Brain pericyte (primary cell): ENCODE measurements at places on chromosomes 13 and 19.

DNA sequence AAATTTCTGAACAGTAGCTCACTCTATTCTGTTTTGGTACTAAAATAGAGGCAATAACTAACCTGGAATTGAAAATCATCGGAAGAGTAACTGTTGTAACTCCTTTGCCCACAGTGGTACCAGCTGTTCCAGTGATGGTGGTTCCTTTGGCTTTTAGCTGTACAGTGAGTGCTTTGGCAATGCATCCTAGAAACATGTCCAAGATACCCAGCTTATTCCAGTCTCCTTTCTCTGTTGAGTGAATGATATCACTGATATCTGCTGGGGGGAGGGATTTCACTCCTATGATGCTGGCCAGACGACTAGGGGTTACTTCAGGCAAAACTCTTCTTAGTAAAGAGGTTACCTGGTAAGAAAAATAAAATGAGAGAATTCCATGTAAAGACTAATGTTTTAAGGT lies 40.6 kb upstream of the FBXL3 start:
- no peak for DNase-seq

GRCh38 chr19:17647071-17648020 lies 40.8 kb downstream of the UNC13A start:
- no peak for DNase-seq

- no peak for DNase-seq
Measured at GRCh38 chr19:10769533-10770491, 51.9 kb downstream of the DNM2 start.

DNA sequence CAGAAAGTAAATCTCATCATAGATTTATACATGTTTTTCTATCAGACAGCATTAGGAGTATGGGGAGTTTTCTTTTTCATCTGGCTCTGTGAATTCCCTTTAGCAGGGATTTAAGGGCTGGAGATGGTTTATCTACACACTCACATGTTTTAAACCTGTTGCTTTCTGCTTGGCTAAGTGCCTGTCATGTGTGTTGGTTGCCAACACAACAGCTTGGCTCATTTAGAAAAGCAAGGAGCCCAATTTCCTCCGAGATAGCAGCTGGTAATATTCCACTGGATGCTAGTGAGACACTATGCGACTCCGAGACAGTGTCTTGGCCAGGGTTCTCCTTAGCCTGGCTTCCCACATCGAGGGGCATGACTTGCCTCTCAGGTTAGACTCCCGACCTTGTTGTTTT lies 83.3 kb downstream of the KLF5 start:
- no peak for DNase-seq

DNA sequence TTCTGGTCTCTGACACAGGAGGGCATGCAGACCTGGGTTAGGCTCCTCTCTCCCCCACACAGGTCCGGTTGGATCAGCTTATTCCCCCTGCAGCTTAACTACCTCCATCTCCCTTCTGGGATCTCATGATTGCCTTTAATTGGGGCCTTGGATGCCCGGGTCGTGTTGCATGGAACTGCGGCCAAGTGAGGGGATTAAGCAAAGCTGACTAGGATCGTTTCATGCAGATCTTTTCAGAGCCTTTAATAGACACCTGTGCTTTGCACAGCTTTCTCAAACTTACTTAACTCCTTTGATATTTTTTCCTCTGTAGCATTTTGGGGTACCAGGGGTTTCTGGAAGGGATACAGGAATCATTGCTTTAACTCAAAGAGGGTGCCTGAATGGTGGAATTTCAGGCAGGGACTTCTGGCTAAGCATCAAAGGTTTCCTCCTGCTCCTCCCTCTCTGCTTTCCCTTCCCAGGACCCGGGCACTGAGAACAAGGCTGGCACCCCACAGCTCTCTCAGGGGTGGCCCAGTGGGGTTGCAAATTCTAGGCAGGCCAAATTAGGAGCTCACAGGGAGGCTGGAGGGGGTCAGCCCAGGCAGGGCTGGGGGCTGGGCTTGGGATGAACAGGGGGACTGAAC lies 477 bp downstream of the NFILZ start:
- DNase-seq = no peak

GRCh38 chr13:110232756-110233155 lies 74.2 kb downstream of the COL4A1 start:
- no peak for DNase-seq

GRCh38 chr19:5308451-5309437 lies 31.9 kb downstream of the PTPRS start:
- DNase-seq = peak; percentile 75

DNA sequence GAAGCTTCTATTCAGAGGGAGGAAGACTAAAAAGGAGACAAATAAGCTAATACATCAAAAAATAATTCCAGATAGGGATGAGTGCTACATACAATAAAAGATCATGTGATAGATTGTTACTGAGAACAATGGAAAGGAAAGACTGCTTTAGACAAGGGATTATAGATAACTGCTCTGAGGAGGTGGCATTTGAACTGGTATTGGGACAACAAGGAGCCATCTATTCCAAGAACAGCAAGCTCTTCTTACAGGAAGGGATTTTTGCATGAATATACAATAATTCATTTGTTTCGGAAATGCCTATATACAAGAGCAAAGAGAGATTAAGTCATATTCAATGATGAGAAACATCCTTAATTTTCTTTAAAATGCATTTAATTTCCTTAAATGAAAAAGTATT lies 540.5 kb upstream of the KLF12 start:
- DNase-seq = no peak
